ENCODE measurements at places on chromosomes 4 and X. TPM values are rescaled to one million over a fixed set of nuclear protein-coding genes. Genes with fewer than 3 reads are reported as not detected.

NAP1L5 gene
- 0.26 TPM for total RNA-seq

TMEM192 gene
- 8.2 TPM for total RNA-seq

DNA sequence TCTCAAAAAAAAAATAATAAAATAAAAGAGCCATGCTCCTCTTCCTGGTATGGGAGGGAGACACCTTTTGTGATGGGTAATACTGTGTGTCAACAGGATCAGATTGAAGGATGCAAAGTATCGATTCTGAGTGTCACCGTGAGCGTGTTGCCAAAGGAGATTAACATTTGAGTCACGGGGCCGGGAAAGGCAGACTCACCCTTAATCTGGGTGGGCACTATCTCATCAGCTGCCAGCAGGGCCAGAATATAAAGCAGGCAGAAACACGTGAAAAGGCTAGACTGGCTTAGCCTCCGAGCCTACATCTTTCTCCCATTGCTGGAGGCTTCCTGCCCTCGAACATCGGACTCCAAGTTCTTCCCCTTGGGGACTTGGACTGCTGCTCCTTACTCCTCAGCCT, 95.4 kb downstream of the SHOX start:
- no peak for DNase-seq

DNA sequence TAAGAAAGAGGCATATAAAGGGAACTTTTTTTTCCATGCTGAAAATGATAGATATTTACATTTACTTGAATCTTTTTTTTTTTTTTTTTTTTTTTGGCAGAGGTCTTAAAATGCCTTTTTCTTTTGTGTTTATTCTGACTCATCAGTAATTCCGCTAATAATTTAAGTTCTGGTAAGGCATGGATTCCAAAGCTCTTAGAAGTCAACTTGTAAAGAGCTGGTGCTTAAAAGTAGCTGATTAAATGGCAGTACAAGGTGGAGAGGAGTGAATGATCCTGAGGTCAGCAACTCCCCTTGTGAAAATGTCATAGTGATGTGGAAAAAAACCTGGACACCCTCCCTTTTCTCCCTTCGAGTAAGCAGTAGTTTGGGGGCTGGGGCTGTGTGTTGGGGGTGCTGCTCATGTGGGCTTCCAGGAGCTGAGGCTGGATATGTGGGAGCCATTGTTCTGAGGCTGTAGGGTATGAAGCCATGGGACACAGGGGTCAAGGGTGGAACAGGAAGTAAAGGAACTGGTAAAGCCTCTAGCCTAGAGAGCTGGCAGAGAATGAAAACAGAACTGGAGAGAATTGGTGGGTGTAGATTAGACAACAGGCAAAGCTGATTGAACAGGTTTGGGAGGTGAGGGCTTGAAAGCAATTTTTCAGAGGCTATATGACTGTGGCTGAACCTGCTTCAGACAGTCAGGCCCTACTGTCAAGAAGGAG, 41.0 kb upstream of the PITX2 start:
- DNase-seq = peak; percentile 2

- DNase-seq = no peak
Measured at GRCh38 chr4:54668014-54668611, 10.4 kb downstream of the KIT start.

All from MG63 (cell line).